Adrenal gland (tissue), 19 donors: ENCODE measurements at places on chromosomes 2 and 18. TPM values are rescaled to one million over a fixed set of nuclear protein-coding genes. Genes with fewer than 3 reads are reported as not detected.

GRCh38 chr18:2406544-2406943 lies 164.8 kb downstream of the METTL4 start:
- DNase-seq, result no peak

GRCh38 chr18:58228762-58229161 lies 184.7 kb downstream of the NEDD4L start:
- DNase-seq, result no peak

DNA sequence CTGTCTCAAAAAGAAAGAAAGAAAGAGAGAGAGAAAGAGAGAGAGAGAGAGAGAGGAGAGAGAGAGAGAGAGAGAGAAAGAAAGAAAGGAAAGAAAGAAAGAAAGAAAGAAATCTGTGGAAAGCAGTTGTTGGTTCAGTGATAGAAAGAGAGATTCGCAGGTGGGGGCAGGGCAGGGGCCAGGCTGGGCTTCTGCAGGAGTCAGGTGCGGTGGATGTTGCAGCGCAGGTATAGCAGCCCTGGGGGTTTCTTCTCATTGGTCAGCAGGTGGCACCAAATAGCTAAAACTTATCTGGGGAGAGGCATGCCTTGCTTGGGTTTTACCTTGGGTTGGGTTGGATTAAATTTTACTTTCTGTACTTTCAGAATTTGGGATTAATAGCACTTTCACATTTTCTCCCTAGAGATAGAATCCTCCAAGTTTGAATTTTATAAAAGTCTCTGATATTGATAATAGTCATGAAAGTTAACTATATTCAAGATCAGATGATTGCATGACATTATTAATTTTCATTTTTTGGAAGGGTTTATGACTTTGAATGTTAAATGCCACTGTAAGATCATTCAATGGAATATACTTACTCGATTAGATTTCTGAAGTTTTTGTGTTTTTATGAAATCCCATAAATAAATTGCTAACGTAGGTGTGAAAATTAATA lies 66.6 kb downstream of the SPTBN1 start:
- DNase-seq, result peak; percentile 73

- DNase-seq, result no peak
Measured at GRCh38 chr2:22521620-22522019, 863.4 kb upstream of the KLHL29 start.

Gene PTPRN
- 45.3 TPM for polyA plus RNA-seq

DNA sequence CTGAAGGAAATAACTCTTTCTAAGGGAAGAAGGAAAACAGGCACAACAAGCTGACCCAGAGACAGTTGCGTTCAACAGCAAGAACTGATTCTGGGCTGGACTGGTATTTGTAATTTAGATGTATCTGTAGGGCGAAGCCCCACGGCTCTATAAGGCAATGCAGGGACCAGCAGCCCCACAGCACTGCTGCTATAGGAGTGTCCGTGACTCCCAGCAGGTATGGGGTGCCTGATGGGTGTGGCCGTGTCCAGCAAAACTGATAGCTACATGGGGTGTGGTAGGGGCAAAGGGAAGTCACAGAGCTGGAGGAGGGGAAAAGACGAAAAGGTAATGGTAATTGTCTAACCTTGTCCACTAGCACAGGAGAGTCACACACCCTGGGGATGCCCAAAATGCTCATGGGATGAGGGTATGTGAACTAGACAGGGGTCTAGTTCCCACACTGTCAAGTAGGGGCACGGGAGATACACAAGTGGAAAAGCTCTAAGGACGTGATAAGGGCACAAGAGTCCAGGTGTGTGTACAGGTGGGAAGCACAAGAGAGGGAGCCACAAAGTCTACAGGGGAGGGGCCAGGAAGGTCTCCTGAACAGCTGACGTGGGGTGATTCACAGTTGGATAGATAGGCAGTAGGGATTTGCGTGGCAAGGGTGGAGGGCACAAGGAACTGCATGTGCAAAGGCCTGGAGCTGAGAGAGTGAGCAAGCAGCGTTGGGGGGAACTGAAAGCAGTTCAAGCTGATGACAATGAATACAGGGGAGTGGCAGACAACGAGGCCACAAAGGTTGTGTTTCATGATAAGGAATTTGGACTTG lies 48.5 kb upstream of the ASPRV1 start:
- DNase-seq, result peak; percentile 35

DNA sequence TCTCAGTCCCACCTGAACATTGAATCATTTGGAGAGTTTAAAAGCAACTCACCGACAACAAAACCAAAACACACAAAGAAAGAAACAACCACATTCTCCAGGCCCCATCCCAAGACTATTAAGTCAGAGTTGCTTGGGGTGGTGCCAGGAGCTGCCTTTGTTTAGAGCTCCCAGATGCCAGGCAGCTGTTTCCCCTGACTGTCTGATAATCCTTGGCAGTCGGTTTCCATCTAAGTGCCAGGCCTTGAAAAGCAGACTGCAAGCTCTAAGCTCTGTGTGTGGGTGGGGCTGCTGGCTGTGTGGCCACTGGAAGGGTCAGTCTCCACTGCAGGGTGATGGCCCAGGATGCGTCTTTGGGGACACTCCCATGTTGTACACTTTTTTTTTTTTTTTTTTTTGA lies 255.3 kb upstream of the AGAP1 start:
- peak; percentile 60 for DNase-seq

- DNase-seq, result no peak
Measured at GRCh38 chr2:237532160-237532559, 34.2 kb upstream of the PRLH start.

DNA sequence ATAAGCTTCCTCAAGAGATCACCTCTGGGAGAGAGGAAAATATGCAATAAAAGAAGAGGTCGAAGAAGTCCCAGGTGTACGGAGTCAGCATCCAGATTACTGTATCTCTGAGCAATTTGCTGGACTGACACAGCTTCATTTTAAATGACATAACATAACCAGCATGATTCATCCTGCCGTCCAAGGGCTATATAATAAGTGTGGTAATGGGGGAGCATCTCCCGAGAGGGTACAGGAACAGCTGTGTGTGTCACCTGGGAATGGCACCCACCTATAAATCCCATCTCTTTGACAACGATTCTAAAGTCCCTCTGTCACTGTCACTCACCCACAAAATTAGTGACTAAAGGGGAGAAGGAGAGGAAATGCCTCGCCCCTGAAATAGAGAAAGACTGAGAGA lies 19.3 kb upstream of the FZD7 start:
- no peak for DNase-seq

DNA sequence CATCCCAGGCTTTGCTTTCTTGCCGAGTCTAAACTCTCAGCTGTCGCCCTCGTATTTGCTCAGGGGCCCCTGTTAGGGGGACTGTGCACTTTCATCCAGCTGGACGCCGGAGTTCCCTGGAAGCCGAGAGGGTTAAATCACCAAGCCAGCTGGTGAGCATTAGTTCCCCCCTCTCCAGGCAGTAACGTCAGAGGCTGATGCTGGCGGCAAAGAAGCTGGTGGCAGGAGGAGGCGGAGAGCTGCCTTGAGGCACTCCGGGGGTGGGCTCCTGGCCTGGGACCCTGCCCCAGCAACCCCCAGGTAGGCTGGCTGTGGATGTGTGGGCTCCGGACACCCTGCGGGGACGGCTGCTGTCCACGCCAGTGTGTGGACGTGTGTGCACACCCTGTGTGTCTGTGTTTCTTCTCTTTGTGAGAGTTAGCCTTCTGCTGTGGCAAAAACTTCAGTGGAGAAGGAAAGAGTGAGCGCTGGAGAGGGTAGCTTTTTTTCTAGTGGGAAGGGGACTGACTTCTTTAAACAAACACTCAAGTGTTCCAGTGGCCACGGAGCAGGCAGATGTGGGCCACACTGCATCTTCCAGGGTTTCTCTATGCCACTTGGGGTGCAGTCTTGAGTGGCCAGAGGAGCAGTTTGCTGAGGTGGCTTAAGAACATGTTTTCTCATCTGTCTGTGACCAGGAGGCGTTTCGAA lies 84.7 kb downstream of the GLI2 start:
- no peak for DNase-seq

Gene PROKR1
- polyA plus RNA-seq, result 0.53 TPM

DNA sequence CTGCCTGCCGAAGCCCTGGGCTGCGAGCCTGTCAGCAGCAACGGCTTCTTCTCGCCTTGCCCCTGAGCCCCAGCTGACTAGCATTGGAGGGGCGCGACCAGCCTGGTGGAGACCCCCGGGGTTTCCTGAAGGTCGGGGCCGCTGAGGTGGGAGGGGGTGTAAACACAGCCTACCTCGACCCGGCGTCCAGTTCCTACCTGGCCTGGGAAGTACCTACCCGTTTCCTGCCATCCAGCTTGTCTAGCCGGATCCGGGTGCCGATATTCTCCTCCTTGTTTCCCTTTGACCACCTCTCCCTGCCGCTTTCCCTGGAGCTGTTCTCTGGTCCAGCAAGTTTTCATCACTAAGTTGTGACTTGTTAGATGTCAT lies 511 bp downstream of the MOB4 start:
- DNase-seq, result peak; percentile 45

DNA sequence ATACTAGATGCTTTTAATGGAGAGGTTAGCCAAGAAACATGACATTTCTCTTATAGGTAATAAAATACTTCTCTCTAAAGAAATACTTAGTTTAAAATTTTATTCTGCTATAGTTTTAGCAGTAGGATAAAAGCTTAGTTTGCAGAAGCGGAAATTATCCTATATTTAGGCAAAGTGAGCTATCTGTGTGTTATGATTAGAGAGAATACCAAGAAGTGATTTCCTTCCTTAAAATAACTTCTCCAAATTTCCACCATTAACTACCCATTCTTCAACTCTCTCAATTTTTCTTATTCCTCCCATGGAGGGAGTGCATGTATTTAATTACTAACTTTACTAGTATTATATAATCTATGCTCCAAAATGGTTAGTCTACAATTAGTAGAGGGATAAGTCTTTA lies 15.8 kb upstream of the IL1RL1 start:
- DNase-seq, result no peak

GRCh38 chr18:79512461-79513380 lies 117.0 kb downstream of the NFATC1 start:
- peak; percentile 11 for DNase-seq

- no peak for DNase-seq
Measured at GRCh38 chr2:165601928-165602521, 132.5 kb downstream of the CSRNP3 start.

DNA sequence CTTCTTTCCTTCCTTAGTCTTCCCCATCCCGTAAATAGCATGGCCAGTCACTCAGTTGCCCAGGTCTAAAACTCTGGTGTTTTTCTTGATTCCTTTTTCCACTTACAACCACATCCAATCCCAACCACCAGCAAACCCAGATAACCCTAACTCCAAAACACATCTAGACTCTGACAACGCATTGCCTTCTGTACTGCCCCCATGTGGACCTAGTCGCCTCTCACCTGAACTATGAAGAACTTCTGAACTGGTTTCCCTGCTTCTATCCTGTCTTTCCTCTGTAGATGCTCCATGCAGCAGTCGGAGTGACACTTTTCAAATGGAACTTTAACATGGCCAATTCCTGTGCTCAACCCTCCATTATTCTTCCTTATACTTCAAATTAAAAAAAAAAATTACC lies 26.5 kb downstream of the ST6GAL2 start:
- DNase-seq, result no peak

- no peak for DNase-seq
Measured at GRCh38 chr2:146806364-146807005, 1038.3 kb upstream of the ACVR2A start.

Gene NCKAP1
- 113 TPM for polyA plus RNA-seq

DNA sequence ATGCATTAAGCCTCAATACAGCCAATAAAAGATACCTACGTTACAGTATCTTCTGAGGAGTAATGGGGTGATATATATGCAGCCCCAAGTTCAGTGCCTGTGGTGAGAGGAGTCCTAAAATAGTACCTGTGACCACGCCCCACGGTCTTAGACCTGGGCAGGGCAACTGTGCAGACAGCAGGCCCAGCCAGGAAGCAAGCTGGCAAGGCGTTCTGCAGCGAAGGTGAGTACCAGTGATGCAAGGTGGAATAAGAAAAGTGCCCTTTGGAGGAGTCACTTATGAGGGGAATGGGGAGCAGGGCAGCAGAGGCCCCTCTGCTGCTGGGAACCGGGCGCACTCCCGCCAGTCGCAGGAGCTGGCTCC lies 12.7 kb upstream of the MAP3K2 start:
- no peak for DNase-seq

DNA sequence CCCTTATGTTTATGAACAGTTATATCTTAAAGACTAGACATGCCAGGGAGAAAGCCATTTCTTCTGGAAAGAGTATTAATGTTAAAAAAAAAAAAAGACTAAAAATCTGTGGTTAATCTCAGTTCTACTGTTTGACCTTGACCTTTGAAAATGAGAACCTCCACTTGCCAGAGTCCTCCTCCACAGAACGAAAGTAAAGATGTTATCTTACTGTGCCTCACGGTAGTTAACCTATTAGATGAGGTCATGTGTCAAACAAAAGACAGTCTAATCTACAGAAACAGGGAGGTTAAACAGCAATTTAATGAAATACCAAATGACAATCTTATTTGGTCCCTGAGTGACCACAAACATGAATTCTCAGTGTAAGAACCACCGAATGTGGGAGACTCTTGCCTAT lies 51.2 kb downstream of the SLC14A2 start:
- no peak for DNase-seq

Gene C2orf78
- not detected for polyA plus RNA-seq

DNA sequence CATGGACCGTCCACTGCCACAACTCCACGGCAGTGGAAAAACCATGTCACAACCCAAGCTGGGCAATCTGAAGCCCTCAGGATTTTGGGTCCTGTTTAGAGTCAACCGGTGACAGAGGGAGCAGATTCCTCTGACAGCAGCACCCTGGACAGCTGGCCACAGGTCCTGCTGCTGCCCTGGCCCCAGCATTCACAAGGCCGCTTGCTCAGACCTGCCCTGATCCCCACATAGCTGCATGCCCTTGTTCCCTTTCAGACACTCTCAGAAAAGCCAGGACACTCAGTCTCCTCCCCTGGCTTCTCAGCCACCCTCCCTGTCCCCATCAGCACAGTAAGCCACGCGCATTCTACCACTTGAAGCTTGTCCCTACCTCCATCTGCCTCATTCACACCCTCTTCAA lies 1.6 kb downstream of the COPS9 start:
- DNase-seq, result no peak

DNA sequence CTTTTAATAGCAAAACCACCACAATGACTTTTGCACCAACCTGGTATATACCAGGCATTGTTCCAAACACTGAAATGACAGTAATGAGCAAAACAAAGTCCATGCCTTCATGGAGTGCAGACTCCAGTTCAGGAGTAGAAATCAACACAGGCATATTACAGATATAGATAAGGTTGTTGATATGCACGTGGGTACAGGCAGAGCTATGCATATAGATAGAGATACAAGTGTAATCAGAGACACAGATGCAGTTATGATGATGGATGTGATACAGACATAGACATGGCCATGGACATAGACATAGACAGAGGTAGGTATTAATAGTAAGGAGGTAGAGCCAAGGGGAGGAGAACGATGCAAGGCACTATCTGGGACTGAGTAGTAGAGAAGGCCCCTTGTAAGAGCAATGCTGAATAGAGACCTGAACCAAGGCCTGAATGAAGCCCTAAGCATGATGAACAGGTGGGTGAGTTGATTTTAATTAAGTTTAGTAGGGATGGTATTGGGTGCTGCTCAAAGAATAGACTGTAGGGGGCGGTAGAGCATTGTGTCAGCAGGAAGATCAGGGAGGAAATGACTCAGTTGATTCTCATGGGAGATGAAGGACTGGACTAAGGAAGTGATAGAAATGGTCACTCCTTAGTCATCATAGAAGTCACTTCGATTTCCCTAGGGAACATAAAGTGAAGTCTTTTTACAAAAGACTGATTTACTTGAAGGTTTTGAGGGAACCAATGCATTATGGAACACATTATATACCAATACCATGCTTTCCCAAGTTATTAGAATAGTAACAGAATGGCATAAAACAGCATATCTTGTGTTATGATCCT lies 39.4 kb downstream of the CMPK2 start:
- DNase-seq, result peak; percentile 55
